IPS-NIHi11 (cell line): ENCODE measurements at places on chromosomes 1 and 21.

DNA sequence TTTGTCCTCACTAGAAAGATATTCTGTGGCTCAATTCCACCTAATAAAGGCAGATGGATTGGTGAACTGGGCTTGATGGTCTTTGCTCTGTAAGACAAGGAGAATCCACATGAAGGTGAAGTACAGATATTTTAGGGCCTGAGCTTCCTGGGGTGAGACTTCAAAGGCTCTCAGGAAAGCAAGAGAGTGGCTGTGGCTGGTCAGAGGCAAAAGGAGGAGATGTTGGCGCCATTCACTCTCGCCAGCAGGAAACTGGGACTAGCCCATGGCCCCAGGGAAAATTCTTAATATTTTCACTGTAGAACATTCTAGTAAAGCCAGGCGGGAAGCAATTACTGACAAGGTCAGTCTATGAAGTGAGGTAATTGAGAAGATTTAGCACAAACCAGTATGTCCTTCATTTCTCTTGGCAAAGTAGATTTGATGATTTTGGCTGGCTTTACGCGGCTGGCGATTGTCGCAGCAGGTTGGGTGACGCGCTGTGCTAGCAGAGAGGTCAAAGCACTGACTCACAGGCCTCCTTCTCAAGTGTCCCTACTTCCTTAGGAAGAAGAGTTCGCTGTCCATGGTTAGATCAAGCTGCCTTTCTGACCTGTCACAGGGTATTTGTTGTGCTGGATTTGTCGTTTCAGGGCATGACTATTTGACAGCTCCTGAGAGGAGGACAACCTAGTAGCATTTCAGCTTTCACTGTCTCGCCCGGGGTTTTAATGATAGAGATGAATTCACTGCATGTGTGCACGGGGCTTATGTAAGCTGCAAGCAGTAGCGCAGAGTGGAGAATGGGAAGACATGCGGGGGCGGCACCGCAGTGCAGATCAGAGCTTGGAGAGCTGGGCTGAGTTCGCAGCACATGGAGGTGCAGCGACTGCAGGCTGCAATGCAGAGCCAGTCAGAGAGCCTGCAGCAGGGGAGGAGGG is 32.7 kb downstream of the XCL1 start:
- peak; percentile 14 for DNase-seq

- DNase-seq: no peak
Observed at GRCh38 chr1:219041141-219041540, 132.5 kb upstream of the LYPLAL1 start.

DNA sequence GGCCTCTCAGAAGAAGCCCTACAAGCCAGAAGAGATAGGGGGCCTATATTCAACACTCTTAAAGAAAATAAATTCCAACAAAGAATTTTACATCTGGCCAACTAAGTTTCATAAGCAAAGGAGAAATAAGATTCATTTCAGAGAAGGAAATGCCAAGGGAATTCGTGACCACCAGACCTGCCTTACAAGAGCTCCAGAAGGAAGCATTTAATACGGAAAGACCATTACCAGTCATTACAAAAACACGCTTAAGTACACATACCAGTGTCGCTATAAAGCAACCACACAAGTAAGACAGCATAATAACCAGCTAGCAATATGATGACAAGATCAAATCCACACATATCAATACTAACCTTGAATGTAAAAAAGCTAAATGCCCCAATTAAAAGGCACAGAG is 704.9 kb upstream of the CHRM3 start:
- DNase-seq: no peak

GRCh38 chr1:39826583-39826982 is 37.9 kb upstream of the BMP8B start:
- no peak for DNase-seq

GRCh38 chr1:2632561-2633361 is at the start of gene MMEL1:
Gene MMEL1 (minus strand): TSS chr1:2633016. CDS start chr1:2629484, 3,532 bp downstream.
- DNase-seq: peak; percentile 42

- DNase-seq: no peak
Observed at GRCh38 chr1:79976287-79976686, 969.8 kb upstream of the ADGRL4 start.

DNA sequence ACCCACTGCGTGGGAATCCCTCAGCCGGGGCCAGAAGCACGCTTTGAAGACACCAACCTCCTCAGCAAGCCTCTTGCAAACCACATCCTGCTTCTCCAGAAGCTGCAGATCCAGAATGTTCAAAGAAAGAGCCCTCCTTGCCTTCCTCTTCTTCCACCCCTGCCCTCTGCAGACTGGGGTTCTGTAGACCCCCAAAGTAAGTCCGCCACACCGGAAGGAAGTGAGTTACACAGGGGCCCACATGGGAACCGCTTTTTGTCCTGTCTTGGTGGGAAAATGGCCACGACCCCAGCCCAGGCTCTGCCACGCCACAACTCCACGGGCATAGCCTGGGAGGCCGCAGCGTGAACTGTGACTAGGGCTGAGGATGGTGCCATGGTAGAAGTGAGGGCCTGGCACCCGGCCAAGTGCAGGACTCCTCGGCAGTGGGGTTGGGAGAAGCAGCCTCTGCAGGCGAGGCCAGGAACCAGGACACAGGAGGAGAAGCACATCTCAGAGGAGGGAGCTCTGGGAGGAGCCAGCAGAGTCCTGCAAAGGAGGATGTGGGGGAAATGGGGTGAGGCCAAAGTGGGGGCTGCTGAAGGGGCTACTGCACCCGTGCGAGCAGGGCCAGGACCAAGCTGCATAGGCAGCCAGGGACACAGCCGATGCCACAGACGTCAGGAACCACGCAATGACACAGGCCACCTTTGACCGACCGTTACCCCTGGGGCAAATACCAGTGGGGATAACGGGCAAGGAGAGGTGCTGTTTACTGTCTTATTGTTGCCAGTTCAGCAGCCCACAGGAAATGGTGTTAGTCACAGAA is 30.9 kb downstream of the PDE9A start:
- no peak for DNase-seq

GRCh38 chr1:59509341-59509875 is 212.5 kb downstream of the FGGY start:
- DNase-seq: no peak

DNA sequence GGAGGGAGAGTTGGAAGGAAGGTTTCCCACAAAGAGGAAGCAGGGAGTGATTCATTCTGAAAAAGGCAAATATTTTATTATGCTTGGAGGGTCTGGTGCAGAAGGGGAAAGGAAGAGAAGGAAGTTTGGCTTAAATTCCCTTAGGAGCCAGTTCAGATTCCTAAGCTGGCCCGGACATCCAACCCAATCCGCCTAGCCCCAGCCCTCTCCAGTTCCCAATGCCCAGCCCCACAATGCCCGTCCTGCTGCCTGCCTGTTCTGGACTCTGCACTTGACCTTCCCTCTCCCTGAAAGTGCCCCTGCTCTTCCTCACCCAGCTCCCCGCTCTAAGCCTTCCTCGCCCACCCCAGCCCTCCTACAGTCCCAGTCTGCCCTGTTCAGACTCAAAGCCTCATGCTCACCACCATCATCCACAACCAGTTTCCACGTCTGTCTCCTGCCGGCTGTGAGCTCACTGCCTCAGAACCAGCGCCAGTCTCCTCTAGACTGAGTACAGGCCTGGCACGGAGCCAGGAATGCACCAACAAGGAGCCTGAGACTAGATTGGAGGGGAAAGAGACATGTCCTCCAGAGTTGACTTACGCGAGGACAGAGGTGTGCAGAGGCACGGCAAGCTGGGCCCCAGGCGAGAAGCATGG is 18.9 kb downstream of the CAPN2 start:
- DNase-seq: no peak

DNA sequence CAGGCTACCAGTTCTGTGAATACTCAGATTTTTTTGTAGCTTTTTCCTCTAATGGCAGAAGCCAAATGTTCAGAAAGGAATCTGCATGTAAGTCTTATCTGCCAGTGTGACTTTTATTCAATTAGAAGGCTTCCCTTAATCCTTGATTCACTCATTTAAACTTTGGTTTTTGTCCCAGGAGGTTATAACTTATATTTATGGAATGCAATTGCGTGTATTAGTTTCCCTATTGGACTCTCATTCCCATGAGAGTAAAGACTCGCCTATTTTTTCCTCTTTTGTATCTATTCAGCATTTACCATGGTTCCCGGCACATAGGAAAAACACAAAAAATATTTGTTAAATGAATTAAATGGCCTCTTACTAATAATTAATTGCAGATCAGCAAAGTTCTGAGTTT is 3.5 kb downstream of the NTMT2 start:
- DNase-seq: no peak

DNA sequence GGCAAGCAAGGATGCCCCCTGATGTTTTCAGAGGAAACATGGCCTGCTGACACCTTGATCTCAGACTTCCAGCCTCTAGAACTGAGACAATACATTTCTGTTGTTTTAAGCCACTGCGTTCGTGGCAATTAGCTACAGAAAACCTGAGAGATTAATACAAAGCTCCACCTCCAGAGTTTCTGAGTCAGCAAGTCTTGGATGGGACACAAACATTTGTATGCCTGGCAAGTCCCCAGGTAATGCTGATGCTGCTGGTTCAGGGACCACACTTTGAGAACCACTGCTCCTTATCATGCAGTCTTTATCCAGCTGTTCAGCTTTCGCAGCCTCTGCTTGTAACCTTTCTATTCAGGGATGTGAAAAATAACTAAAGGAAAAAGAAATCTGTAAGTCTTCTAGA is 565.7 kb upstream of the PLXNA2 start:
- no peak for DNase-seq

GRCh38 chr1:934991-935750 is 11.4 kb downstream of the SAMD11 start:
- no peak for DNase-seq

GRCh38 chr1:29743931-29744330 is 507.6 kb downstream of the PTPRU start:
- no peak for DNase-seq

GRCh38 chr1:205376739-205377138 is 20.0 kb upstream of the KLHDC8A start:
- DNase-seq: no peak

DNA sequence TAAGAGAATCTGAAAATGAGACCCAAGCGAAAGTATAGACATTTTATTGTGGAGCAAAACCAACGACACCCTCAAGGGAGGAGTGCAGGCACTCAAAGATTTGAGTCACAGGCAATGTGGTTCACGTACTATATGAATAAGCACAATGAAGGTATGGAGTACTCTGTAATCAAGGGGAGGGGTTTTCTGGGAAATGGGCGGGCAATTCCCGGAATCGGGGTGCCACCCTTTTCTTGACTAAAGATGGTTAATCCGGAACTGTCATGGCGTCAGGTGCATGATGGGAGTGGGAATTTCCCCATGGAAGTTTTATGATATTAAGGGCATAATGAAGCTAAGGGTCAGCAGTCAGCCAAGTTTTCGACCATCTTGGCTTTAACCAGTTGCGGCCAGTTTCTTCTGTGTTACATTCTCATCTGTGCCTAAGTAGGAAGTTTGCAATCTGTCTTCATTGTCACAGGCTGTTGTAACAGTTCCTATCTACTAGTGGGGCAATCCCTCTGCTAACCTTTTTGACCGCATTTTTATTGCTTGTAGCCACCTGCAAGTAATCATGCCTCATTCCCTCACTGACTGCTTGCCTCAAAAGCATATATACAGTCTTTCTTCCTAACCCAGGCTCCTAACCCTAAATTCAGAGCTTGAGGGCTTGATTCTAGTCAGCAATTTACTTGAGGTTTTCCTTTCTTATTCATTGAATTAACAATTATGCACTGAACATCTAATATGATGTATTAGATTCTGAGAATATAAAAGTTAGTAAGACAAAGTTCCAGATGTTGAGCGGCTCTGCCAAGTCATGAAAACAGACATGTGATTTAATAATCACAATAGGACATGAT is 775 bp upstream of the AIM2 start:
- DNase-seq: no peak

- DNase-seq: no peak
Observed at GRCh38 chr1:59029411-59030167, 245.7 kb upstream of the JUN start.

GRCh38 chr1:82260051-82260450 is 459.3 kb downstream of the ADGRL2 start:
- DNase-seq: no peak

DNA sequence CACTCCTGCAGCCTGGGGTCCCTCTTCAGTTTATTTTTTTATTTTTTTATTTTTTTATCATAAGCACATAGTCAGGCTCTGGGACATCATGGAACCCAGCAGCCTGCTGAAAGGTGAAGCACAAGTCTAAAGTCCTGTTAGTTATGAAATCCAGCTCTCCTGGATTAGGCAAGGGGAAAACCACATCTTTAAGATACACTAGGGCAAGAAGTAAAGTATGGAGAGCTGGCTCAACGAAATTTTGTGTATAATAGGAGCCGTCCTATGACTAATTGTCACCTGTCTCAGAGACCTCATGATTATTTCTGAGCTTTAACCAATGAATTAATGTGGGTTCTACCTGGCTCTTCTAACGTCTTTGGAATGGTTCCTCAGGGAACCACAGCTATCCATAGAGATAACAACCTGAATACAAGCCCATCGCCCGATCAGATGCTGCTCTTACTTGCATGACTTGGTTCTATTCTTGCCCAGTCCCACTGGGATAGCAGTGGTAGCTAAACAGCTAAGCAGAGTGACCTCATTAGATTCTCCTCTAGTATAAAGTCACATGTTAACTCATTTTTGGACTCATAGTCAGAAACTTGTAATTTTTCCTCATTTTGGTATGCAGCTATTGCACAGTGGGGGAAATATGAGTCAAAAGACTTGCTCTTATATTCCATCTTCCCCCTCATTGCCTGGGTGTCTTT is 122.7 kb downstream of the LMO4 start:
- no peak for DNase-seq

DNA sequence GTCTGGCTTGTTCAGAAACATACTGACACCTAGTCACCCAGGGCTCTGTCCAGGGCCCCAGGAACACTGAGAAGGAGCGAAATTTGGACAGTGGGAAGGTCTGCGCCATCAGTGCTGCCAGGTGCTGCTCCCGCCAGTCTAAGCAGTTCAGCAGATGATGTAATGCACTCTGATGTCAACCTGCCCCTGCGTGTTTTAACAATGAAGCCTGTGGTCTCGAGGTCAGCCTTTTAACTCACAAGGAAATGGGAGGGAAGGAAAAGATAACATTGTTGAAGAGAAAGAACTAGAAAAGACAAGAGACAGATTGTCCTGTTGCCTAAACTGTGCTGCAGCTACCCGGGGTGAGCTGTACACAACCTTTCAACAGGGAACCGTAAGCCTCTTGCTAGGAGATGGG is 126.6 kb upstream of the IFFO2 start:
- no peak for DNase-seq

DNA sequence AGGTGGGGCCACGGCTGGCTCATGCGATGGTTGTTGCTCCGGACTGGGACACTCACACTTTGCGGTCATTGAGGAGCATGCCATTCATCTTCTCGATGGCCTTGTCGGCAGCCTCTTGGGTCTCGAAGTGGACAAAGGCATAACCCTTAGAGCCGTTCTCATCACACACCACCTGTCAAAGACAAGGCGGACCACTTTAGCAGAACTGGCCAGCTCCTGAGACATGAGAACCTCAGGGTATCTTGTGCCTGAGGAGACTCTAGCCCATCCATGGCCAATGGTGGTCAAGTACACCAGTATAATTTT is 5.5 kb downstream of the PABPC4 start:
- no peak for DNase-seq
